ENCODE measurements at places on chromosomes 5 and 9.

GRCh38 chr5:73412597-73412988 is 36.0 kb downstream of the FOXD1 start:
- no peak for DNase-seq

DNA sequence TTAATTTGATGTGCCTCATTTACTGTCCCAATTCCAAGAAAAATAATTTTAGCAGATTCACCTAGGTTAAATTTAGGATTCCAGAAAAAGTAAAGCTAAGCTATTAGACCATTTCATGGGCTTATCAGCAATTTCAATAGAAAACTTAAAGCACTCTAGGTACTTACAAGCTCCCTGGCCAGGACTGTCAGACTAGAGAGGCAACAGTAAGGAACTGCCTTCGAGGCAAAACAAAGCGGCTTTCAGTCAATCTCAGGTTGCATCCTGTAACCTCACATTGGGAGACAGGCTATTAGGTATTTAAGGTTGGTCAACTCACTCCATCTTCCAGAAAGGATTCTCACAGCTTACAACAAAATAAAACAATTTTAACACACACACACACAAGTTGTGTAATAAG is 48.7 kb upstream of the FSD1L start:
- DNase-seq: no peak

GRCh38 chr9:134671341-134672113 is 29.9 kb downstream of the COL5A1 start:
- no peak for DNase-seq

- no peak for DNase-seq
These were observed 4.4 kb upstream of the SNX2 start for GRCh38 chr5:122770477-122770876.

DNA sequence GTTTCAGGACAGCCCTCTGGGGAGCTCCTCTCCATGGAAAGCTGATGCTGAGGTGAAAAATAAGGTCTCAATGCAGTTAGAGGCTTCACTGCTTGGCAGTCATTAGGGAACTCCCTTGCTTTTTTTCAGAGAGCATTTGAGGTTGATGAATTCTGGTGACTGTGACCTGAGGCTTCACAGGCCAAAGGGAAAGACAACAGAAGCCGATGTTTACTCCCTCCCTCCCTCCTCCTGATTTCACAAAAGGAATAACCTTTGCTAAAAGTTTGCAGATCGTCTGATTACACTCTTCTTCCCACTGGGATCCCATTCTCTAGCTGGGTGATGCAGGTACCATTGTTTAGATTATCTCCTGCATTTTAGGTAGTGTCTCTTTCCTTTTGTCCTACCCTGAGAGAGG is 329.4 kb downstream of the KIF4B start:
- DNase-seq: no peak

DNA sequence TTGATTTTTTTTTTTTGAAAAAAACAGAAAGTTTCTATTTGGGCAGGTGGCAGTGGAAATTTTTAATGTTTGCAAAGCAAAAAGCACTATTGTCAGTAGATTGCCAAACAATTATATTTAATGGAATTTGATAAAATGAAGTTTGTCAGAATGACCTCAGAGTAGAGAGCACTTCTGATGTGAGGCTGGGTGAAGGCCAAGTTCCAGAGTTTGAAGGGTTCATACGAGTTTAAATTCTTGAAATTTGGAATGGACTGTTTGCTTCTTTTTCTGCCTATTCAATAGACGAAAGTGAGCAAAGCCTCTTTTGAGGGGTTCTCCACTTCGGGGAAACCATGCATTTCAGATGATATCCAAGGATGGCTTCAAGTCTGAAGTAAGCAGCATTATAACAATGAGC is 7.4 kb downstream of the SHC3 start:
- DNase-seq: no peak

DNA sequence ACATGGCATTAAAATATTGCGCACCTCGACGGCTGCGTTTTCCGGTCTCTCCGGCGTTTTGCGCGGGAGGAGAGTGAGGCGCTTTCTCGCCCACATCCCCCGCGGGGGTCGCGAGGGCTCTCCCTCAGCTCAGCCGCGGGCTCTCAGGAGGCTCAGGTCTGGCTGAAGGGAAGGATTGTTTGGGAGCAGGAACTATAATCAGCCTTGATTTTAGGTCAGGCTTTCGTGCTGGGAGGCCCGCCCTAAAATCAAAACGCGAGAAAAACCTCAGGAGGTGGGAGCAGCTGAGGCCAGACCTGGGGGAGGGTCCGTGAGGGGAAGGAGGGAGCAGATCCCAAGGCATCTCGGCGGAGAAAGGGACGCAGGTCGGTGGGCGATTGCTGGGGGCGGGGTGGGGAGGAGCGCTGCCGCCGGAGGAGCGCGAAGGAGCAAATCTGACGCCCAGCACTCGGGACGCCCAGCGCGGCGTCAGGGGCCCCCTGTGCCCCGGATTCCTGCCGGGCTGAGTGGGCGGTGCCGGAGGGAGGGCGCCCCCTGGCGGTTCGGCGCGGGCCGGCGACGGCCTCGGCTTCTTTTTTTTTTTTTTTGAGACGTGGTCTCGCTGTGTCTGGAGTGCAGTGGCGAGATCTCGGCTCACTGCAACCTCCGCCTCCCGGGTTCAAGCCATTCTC is 18.7 kb upstream of the RNF130 start:
- DNase-seq: peak; percentile 28

DNA sequence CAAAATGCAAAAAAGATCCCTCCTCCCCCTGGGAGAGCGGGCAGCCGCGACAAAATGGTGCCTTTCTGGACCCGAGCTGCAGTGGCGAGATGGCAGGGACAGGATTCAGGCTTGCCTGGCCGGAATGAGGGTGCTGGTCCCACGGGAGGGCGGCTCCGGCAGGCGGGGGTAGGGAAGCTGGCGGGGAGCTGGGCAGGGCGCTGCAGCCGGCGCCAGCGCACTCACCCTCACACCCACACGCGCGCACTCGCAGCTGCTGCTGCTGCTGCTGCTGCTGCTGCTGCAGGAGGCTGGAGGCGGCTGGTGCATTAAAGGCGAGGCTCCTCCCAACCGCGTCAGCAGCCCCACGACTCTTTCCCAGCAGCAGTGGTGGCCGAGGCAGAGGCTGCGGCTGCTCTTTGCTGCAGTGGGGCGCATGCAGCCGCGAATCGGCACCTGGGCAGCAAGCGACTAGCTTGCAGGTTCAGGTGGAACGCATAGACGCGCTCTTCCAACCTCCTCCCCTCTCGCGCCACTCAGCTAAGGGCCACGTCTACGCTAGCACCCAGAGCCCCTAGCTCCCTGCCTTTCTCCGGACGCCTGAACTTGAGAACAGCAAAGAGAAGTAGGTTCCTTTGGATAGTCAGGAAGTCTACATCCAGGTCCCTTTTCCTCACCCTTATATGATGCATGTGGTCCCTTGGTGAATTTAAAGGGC is at the start of gene PPP2R2B:
TSS of gene PPP2R2B (minus strand) at position 282 of the 697 bp plus-strand sequence.
- peak; percentile 59 for DNase-seq

DNA sequence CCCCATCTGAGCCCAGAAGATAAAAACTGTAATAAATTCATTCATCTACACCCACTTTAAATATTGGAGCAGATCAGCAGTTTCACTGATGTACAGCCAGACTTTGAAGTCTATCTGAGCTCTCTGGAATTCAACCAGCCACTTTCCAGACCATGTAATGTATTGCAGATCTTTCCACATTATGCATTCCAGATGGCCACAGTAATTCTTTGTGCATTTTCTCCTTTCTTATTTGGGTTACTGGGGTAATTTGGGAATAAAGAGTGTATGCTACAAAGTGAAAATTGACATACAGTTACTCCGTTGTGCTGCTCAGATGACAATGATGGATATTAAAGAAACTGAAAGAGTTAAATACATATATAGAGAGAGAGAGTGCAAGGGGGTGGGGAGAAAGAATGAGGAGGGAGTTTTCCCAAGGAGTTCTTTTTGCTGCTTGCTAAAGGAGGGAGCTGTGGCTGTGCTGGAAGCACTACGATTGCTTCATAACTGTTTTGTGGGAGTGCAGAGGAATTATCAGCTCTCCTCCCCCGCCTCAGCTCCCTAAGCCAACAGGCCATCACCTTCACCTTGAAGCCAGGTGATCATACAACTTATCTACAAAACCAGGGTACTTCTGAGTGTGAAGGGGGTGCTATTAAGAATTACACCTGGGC is 152.8 kb downstream of the GAS1 start:
- no peak for DNase-seq

GRCh38 chr5:64947031-64947430 is 178.3 kb downstream of the CWC27 start:
- peak; percentile 67 for DNase-seq

DNA sequence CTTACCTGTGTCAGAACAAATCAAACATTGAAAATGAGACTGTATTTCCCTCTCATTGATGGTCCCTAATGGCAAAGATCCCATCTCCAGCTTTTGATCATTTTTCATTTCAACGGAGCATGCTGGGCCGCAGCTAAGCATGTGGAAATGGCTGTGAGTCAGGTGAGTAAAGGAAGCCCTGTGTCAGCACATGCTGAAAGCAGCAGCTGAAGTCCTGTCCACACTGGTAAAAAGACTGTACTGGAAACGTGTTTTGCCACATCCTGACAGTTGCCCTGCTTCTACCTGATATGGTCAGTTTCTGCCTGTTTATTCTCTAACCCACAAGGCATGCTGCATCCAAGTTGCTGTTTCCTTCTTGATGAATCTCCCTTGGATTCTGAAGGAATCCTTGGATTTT is 330.1 kb downstream of the EFNA5 start:
- no peak for DNase-seq

- DNase-seq: no peak
These were observed 33.5 kb downstream of the INSYN2B start for GRCh38 chr5:169946743-169947295.

GRCh38 chr9:94706922-94707321 is 19.6 kb upstream of the AOPEP start:
- DNase-seq: no peak

DNA sequence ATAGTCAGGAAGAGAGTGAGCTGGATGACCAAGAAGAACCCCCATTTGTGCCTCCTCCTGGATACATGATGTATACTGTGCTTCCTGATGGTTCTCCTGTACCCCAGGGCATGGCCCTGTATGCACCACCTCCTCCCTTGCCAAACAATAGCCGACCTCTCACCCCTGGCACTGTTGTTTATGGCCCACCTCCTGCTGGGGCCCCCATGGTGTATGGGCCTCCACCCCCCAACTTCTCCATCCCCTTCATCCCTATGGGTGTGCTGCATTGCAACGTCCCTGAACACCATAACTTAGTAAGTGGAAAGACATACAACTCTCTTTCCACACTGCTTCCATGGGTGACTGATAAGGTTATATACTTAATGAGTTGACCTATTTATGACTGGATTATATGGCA is 51.5 kb downstream of the RAB14 start:
- DNase-seq: no peak

GRCh38 chr5:66671305-66671704 is 75.1 kb downstream of the MAST4 start:
- no peak for DNase-seq

GRCh38 chr5:73514418-73514817 is 16.2 kb downstream of the BTF3 start:
- no peak for DNase-seq

GRCh38 chr9:132677976-132678375 is 7.7 kb downstream of the GTF3C4 start:
- DNase-seq: no peak

DNA sequence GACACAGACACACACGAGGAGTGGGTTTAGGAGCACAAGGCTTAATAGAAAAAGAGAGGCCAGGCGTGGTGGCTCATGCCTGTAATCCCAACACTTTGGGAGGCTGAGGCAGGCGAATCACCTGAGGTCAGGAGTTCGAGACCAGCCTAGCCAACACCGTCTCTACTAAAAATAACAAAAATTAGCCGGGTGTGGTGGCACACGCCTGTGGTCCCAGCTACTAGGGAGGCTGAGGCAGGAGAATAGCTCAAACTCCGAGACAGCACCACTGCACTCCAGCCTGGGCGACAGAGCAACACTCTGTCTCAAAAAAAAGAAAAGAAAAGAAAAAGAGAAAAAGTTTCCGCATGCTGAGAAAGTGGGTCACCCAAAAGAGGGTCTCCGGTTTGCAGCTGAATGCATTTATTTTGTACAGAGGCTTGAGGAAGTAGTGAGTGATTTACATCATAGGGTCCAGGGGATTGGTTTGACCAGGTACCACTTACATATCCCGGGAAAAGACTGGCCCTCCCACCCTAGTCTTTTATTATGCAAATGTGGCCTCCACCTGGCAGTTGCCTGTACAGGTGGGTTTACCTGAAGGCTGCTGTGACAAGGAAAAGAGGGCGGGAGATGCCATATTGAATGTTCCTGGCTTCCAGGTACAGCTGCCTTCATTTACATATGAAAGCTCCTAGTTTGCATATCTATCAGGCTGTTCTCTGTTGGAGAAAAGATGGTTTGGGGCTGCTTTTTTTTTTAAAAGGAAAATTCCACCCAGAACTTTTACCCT is 366.2 kb upstream of the GRAMD2B start:
- no peak for DNase-seq

GRCh38 chr5:14142202-14142826 is 828 bp upstream of the TRIO start:
- DNase-seq: no peak

GRCh38 chr9:117448066-117448465 is 33.2 kb upstream of the ASTN2 start:
- no peak for DNase-seq

- DNase-seq: no peak
These were observed 15.0 kb upstream of the HSPB3 start for GRCh38 chr5:54440456-54440893.

- DNase-seq: no peak
These were observed 102.4 kb downstream of the VAV2 start for GRCh38 chr9:133889584-133890301.

GRCh38 chr5:56450766-56451165 is 217.6 kb upstream of the ANKRD55 start:
- DNase-seq: no peak

DNA sequence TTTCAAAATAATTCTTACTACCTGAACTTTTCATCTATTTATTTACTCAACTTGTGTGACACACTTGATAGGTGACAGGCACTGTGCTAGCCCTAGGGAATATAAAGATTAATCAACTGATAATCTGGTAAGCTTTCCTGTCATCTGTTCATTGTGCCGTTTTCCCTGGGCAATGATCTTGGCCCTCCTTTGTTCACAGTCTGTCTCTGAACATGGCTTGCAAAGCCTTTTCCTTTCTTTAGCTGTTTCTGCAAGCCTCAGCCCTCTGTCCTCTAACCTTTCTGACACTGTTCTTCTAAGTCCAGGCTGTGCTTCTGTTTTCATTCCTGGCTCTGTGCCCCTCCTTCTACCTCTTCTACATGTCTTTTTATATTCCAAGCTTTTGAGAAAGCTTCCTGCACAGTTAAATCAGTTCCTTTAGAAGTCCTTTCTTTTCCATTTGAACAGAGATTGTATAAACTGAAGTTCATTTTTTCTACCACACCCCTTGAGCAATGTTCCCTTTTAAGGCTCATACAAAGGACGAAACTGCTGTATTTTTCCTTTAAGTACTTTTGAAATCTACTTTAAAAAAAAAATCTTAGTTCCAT is 803.0 kb upstream of the ZNF608 start:
- no peak for DNase-seq

All from NCI-H1417 (cell line).